CD4-positive, alpha-beta T cell treated with Interferon alpha-2 for 1 hour (primary cell): ENCODE measurements at places on chromosomes 1 and 21.

GRCh38 chr21:34282223-34282622 lies 81.6 kb upstream of the KCNE2 start:
- DNase-seq, result no peak

DNA sequence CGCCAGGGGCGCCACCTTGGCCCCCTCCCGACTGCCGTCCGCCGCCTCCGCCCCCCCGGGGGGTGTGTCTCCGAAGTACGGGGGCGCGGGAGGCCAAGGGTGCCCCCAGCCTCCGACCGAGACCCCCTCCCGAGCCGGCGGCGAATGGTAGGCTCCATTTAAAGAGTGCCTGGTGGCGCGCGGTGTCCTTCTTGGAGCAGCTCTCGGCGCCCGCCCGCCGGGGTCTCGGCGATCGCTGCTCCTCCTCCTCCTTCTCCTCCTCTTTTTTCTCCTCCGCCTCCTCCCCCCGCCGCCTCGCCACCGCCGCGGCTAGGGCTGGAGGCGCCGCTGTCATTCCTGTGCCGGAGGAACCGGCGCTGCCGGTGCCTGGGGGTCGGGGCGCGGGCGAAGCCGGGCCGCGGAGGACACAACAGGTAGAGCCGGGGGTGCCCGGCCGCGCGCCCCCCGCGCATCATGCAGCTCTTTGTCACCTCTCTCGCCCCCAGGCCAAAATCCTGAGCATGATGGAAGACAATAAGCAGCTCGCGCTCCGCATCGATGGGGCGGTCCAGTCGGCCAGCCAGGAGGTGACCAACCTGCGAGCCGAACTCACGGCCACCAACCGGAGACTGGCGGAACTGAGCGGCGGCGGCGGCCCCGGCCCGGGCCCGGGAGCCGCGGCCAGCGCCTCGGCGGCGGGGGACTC lies at the start of gene KAZN:
Gene KAZN (plus strand): TSS at position 188 of the 685 bp plus-strand sequence.
- no peak for DNase-seq

GRCh38 chr1:224051086-224051406 lies 62.9 kb upstream of the FBXO28 start:
- DNase-seq, result no peak

DNA sequence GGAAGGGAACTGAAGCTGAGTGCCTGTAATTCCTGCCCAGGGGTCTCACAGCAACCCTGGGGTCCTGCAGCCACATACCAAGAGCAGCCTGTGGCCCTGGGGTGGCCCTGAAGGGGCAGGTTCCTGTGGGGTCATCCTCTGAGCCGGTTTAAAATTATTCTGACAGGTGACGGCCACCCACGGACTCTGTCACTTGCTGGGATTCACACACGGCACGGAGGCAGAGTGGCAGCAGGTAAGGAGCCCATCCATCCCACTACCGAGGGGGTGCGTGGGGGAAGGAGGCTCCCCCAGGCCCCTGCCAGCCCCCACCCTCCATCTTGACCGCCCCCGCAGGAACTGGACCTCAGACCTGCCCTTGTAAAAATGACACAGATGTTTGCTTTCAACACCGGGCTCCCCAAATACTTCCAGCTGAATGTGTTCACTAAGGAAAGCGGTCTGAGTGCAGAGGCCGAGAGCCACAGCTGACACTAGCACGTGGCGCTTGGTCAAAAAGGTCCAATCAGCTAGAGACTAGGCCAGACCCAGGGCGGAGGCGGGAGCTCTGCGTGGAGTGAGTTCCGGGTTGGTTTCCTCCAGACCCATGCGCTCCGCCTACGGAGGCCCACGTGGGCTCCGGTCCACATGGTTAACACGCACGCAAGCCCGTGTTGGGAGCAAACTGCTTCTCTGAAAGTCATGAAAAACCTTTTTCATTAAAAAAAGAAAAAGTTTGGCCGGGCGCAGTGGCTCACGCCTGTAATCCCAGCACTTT lies 10.0 kb downstream of the YBEY start:
- DNase-seq, result peak; percentile 60

DNA sequence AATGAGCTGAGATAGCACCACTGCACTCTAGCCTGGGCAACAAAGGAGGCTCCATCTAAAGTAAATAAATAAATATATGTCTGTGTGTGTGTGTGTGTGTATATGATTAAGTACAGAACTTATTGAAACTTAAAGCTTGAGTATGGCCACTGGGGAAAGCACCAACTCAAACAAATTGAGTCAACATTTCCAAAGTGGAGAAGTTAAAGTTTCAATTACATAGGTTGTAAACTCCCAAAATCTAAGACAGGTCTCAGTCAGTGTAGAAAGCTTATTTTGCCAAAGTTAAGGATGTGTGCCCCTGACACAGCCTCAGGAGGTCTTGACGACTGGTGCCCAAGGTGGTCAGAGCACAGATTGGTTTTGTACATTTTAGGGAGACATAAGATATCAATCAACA lies 458.9 kb upstream of the RGS18 start:
- no peak for DNase-seq

GRCh38 chr1:28540651-28541050 lies 12.2 kb upstream of the TRNAU1AP start:
- DNase-seq, result no peak

DNA sequence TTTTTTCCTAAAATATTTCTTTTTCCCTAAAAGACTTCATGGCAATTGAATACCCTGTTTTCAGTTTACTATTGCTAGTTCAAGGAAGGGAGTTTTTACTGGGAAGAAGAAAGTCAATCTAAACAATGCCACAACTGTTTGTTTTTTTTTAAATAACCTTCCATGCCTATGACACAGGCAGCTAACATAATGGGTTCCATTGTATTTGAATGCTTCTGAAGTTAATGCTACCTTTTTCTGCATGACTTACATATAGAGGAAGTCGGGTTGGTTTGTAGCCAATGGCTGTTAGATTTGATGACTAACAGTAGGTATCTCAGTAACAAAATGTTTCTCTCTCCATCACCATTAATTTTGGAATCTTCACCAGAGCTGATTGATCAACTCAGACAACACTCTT lies 134.0 kb downstream of the KIF26B start:
- no peak for DNase-seq

- no peak for DNase-seq
These were observed 55.6 kb upstream of the GCLM start for GRCh38 chr1:93964777-93965200.
